ENCODE measurements at places on chromosomes 12 and 14.
A peak's percentile ranks its signal among the peaks of the same experiment; 100 is the strongest.

DNA sequence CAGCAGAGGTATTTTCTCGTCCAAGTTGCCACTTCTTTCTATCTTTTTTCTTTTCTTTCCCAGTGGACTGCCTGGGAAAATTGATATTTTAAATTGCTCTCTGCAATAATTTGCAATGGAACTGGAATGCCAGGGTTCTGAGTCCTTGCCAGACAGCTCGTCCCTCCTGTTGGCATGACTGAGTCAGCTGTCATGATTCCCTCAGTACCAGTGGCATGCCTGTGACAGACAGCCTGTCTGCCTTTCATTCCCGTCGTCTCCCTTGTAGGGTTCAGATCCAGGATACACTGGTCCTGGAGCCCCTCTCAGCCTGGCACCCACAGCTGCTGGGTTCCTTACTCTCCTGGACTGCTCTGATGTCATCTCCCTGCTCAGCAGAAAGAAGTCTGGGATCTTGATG, 84.8 kb downstream of the PTPN11 start:
- DNase-seq: no peak

DNA sequence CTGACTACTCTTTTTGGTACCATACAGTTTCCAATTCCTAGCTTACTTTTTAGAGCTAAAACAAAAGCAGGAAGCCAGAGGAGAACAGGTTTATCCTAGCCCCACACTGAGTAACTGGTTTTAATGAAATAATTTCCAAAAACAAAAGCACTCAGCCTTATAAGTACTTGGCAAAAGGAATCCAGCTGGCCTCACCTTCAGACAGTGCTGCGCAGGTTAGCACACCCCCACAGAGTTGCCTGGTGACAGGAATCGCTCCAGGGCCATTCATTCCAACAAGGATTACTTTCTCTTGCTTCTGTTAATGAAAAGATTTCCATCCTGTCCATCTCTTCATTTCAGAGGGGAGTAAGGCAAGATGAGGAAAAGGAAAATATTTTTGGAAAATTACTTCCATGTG, 84.6 kb downstream of the SCFD1 start:
- DNase-seq: no peak

GRCh38 chr14:66974397-66975025, 214.7 kb upstream of the GARIN2 start:
- no peak for DNase-seq

DNA sequence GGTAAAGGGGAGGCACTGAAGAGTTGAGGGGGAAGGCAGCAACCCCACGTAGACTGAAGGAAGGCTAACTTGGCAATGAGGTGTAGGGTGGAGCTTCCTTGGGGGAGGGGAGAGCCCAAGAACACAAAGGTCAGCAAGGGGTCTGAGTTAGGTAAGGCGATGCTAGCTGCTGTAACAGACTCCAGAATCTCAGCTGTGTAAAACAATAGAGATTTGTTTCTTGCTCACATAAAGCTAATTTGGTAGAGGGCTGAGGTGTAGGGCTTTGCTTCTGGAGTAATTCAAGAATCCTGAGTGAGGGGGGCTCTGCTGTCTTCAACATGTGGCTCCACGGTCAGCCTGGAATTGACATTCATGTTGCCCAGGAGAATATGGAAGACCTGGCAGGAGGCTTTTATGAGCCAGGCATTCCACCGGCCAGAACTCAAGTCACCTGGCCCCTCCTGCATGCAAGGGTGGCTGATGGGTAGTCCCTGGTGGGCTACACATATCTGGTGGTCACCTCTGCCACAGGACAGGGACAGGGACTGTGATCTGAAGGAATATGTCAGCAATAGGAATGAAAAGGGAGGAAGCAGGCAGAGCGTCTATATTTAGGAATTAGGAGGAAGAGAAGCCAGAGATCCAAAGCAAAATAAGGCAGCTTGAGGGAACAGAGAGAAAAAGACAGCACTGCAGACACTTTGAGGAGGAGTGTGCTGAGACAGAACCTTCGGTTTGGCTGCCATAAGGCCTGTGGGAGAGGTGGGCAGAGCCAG, 153.7 kb downstream of the ZFP36L1 start:
- no peak for DNase-seq

GRCh38 chr14:22588526-22589095, 413 bp downstream of the DAD1 start:
- no peak for DNase-seq

GRCh38 chr12:120936197-120936596, 32.0 kb upstream of the SPPL3 start:
- DNase-seq: no peak

GRCh38 chr12:42790761-42791151, 201.2 kb upstream of the PRICKLE1 start:
- DNase-seq: no peak

GRCh38 chr12:50317203-50317602, 33.9 kb upstream of the LIMA1 start:
- DNase-seq: no peak

GRCh38 chr14:87990682-87991081, 2.3 kb downstream of the GALC start:
- no peak for DNase-seq

- DNase-seq: no peak
These were observed 3.4 kb upstream of the CDH24 start for GRCh38 chr14:23060536-23061260.

DNA sequence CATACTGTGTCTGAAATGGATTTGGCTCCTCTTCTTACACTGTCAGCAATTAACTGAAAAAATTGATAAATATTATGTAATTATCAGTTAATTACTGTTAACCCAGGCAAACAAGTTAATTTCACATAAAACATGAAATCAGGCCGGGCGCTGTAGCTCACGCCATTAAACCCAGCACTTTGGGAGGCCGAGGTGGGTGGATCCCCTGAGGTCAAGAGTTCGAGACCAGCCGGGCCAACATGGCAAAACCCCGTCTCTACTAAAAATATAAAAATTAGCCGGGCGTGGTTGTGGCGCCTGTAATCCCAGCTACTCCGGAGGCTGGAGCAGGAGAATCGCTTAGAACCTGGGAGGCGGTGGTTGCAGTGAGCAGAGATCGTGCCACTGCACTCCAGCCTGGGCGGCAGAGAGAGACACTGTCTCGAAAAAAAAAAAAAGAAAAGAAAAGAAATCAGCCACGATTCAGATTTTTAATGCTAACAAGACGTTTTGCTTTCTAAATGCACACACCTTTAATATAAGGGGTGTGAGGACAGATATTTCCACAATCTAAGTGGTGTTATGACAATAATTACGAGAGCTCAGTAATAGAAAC, 473 bp upstream of the TMEM19 start:
- DNase-seq: no peak

DNA sequence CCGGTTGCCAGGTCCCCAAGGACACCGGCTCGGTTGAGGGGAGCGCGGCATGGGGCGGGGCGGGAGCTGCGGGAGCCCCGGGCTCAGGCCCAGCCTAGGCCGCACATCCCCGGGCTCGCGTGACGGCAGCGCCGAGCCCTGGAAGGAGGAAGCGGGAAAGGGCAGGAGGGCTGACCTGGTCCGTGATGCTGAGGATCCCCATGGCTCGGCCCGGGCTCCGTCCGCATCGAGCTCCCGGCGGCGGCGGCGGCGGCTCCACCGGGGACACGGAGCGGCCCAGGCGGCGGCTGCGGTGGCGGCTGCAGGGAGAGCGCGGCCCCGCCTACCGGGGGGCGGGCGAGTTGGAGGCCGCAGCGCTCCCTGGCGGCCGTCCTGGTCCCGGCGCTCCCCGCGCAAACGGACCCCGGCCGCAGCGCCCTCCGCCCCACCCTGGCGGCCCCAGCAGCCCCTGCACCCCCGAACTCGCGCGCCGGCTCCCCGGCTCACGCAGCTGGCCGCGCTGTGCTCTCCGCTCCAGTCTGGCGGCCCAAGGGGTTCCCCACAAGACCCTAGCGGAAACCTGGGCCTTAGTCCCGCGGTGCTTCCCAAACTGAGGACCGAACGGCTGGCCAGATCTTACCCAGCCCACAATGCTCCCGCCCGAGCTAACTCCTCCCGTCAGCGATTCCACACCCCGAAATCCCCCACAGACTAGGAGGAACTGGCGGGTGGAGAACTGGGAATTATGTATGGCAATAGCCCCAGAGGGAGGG, at the start of gene ANKRD52:
TSS of gene ANKRD52 (minus strand) at position 317 of the 752 bp plus-strand sequence. CDS start at position 202, 115 bp downstream.
- DNase-seq: peak; percentile 75

- no peak for DNase-seq
These were observed 39.4 kb downstream of the ZNF641 start for GRCh38 chr12:48311313-48311712.

DNA sequence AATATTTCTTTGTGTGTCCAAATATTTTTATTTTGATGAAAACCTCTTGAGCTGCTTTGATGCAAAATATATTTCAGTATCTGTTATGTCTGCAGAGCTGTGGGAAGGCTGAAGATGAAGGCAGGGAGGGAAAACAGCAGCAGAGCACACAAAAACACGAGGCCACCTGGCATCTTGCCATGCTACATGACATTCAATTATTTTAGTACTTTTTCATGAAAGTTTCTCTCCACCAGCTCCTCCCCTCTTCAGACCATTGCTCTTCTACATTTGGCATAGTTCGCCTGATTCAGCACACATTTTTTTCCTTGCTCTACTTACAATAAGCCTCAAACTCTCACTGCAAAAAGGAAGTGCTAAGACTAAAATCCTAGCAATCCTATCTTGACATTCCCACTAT, 4.6 kb upstream of the ALX1 start:
- DNase-seq: no peak

- DNase-seq: no peak
These were observed 218.0 kb downstream of the PPFIA2 start for GRCh38 chr12:81541121-81541520.

DNA sequence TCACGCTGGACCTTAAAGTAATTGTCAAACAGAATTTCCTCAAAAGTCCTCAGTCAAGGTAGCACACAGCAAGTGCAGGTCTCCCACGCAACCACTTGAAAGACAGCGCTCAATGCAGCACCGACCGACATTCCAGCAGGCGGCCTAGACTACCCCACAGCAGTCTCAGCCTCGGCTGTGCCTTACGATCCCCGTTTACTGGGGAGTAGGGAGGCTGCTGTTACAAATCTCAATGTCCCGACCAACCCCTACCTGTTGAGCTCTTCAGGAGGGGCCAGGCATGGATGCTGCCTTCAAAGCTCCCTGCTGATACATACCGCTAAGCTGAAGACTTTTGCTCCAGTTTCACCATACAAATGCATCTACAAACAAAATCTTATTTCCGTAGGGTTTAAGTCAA, 21.8 kb downstream of the VPS37B start:
- no peak for DNase-seq

DNA sequence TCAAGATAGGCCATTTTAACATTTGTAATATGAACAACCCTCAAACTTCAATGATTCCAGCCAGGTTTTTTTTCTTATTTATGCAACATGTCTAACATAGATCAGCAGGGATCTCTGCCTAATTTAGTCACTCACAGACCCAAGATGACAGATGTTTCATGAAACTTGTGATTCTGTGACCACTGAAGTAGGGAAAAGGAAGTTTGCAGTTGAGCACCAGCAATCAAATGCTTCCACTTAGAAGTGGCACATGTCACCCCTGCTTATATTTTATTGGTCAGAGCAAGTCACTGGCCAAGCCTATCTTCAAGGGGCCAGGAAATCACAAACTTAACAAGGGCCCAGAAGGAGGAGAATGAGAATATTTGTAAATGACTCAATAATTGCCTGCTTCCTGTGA, 150.6 kb downstream of the BCAT1 start:
- DNase-seq: no peak

- DNase-seq: no peak
These were observed 10.6 kb upstream of the NINJ2 start for GRCh38 chr12:673849-674248.

GRCh38 chr12:104371043-104371870, 67.7 kb downstream of the EID3 start:
- no peak for DNase-seq

- DNase-seq: no peak
These were observed 14.3 kb downstream of the CHGA start for GRCh38 chr14:92937051-92937937.

GRCh38 chr14:93824518-93825234, 36.4 kb upstream of the PRIMA1 start:
- DNase-seq: no peak

- peak; percentile 46 for DNase-seq
These were observed 329.3 kb upstream of the OR4E1 start for GRCh38 chr14:22002860-22003284.
